DMS79 (cell line): ENCODE measurements at places on chromosomes 3 and 15.

- no peak for DNase-seq
Measured at GRCh38 chr15:98873441-98874218, 134.0 kb downstream of the PGPEP1L start.

DNA sequence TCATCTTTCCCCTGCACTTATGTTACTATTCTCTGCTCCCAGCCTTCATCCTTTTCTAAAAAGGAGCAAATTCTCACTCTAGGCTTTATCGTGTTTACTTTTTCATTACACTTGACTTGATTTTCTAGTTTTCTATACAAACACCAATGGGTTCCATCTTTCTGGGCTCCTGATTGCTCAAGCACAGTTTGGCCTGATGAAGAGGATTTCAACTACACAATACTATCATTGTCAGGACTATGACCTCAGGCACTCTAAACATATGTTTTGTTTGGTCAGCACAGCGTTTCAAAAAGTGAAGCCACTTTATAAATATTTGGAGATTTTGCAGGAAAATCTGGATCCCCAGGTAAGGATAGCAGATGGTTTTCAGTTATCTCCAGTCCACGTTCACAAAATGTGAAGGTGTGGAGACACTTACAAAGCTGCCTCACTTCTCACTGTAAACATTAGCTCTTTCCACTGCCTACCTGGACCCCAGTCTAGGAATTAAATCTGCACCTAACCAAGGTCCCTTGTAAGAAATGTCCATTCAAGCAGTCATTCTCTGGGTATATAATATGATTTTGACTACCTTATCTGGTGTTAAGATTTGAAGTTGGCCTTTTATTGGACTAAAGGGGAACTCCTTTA, 86.2 kb downstream of the TGFBR2 start:
- DNase-seq = no peak

DNA sequence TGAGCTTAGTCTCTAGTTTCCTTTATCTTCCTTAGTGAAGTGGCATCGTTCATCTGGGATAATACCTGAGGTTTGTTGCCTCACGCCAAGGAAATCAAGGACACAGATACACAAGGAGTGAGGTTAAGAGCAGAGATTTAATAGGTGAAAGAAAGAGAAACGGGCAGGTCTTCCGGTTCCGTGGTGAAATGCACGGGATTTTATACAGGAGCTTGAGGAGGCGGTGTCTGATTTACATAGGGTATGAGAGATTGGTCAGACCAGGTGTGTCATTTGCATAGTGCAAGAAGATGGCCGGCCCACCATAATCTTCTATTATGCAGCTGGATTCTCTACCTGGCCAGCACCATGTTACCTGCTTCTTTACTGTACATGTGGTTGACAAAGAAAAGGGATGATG, 17.2 kb downstream of the ARRDC4 start:
- no peak for DNase-seq

DNA sequence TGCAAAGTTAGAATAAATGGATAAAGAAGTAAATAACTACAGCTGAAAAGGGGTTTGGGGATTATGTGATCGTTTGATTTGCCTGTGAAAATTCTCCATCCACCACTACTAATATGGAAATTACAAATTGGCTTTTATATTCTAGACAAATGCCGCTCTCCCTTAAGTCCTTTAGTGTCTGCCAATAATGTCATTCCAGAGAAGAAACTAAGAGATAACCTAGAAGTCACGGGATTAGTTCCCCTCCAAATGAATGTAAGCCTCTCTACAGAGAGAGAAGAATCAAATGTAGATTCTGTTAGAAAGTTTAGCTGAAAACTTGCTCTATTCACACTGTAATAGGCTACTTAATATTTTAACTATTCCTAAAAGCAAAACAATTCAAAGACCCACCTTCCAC, 92.0 kb downstream of the ALDH1A2 start:
- no peak for DNase-seq

DNA sequence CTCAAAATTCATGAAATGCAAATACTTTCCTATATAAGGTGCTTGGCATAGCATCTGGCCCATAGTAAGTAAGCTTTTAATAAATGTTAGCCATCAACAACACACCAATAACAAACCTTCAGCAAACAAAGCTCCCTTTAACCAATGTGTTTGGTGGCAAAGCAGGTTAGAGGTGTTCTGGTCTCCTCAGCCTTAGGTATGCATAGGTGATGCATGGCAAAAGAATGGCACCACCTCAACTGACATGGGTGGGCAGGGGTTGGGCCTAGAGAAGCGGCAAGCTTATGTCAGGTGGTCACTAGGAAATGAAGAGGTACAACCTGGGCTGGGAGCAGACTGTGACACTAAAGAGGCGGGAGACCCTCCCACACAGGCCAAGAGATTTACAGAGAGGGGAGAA, 38.2 kb downstream of the MRPS11 start:
- no peak for DNase-seq

GRCh38 chr15:98063315-98063714, 102.8 kb downstream of the ARRDC4 start:
- DNase-seq = no peak

- no peak for DNase-seq
Measured at GRCh38 chr3:9806688-9807589, 3.1 kb upstream of the TTLL3 start.
